ENCODE measurements at places on chromosomes 6 and 20.

DNA sequence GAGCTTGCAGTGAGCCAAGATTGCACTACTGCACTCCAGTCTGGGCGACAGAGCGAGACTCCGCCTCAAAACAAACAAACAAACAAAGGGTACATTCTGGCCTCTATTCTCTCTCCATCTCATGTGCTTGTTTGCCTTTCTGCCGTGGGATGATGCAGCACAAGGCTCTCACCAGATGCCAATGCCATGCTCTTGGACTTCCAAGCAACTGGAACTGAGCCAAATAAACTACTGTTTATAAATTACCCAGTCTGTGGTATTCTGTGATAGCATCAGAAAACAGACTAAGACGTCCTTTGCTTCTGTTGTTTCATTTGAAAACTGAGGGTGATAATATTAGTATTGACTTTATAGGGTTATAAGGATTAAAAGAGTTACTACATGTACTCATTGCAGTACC lies 3.6 kb upstream of the BRD2 start:
- no peak for DNase-seq

GRCh38 chr6:137821491-137821890 lies 45.6 kb upstream of the TNFAIP3 start:
- DNase-seq: no peak

DNA sequence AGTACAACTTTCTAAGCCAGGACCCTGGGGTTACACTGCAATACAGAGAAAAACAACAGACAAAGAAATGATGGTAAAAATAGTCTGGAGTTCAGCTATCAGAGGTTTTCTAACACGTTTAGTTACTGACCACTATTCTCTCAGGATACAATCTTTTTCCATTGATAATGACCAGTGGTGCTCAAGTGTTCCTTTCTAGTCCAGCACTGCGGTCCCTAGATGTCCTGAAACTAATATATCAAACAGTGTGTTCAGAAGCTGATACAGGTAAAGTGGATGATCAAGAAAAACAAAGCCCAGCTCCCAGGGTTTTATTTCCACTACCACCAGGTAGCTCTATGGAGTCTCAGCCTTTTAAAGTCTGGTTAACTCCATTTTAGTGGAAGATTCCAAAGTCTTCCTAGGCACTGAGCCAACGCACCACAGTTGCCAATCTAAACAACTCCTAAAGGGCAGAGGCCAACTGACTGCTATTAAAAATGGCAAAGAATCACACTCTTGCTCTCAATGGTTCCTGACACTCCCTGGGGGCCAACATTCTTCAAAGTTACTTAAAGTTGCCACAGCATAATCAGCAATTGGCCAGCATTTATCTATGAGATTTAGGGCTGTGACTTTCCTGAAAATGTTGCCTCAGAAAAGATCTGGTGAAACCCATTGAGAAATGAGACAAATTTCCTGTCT lies 38.2 kb downstream of the DZANK1 start:
- DNase-seq: no peak

GRCh38 chr6:82862543-82862942 lies 203.1 kb downstream of the UBE3D start:
- no peak for DNase-seq

GRCh38 chr6:126033696-126034095 lies 47.4 kb downstream of the TRMT11 start:
- no peak for DNase-seq

All from stimulated activated CD4-positive, alpha-beta T cell treated with anti-CD3 and anti-CD28 coated beads, TNF-alpha, amount 100 ng/mL, for 4 hours (primary cell).